ENCODE measurements at places on chromosomes 3 and 15.

- DNase-seq, result no peak
These were observed 9.2 kb upstream of the TGM5 start for GRCh38 chr15:43275740-43276562.

DNA sequence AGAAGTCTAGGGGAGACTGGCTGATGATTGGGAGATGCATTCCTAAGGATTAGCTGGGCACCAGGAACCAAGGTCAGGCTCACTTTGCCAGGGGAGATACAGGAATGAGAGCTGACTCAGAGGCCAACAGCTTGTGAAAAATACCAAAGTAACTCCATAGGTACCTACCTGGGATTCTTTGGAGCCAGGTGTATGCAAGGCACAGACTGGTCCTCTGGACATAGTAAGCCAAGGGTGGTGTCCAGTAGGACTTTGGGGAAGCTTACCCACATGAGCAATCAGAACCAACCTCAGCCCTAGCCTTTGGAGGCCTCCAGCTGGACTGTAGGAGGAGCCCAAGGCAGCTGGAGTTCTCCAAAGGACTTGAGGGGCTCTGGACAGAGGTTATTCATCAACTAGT is 47.5 kb downstream of the CRYGS start:
- DNase-seq, result no peak

DNA sequence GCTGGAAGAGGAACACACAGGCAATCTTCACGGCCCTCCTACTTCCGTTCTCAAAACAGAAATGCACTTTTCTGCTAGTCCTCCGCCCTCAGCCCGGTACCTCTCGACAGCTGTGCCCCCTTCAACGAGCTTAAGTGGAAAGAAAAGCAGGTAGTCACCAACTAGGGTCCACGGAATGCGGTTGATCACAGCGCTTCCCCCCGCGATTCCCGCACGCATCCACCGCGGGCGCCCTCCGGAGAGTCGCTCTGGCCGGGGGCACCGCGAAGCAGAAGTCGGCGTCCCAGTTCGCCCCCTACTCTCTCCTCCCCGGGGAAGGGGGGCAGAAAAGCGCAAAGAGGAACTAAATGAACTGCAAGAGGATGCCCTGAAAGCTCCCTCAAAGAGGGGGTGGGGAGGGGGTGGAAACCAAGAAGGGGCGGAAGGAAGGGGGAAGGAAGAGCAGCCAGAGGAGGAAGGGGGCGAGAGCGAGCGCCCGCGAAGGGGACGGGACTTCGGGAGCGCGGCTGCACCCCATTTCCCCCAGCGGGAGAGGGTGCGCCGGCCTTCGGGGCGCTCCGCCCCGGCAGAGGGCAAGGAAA is 738 bp downstream of the ACAP2 start:
- DNase-seq, result peak; percentile 10

GRCh38 chr15:38463893-38464292 is 10.0 kb downstream of the FAM98B start:
- DNase-seq, result no peak

- no peak for DNase-seq
These were observed 17.7 kb downstream of the FOXB1 start for GRCh38 chr15:60021589-60022378.

DNA sequence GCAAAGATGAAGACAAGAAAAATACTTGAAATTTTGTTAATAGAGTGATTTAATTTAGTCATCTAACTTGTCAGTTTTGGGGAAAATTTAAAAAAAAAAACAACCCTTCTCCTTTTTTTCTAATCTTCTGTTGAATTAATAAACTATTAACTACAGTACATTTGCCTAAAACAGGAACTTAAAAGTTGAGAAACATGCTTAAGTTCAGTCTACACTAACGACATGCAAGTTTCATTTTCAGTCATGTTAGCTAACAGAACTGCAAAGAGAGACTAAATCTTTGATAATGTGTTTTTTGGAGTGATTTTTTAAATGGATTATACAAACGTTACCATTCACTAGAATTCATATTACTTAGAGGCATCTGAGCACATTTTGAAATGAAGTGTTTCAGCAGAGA is 71.9 kb upstream of the MBNL1 start:
- no peak for DNase-seq

DNA sequence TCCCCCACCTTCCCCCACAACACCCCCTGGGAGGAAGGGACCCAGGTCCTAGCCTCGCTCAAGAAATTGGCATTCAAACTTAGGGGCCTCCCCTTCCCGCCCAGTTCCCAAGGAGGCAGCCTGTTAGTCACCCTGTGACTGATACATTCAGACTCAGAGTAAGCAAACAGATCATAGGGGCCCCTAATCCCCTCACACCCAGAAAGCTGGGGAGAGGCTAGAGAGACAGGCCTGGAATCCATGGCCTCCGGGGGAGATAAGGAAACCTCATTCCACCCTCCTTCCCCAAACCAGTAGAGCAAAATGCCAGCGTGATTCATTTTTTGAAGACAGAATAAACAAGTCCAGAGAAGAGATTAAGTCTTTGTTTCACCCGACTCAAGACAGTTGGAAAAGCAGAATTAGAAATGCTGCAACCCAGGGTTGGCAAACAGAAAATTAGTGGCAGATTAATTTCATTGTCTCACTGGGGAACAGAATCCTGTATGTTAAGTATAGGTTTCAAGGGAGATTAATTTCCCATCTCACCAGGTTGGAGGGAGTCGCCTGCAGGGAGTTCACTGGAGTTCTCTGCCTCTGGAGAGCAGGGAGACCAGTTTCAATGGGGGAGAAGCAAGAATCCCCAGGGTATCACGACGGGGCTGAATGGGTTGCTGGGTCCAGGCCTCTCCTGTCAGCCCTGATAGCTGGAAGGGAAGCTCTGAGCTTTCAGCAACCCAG is 268.3 kb downstream of the UACA start:
- no peak for DNase-seq

GRCh38 chr3:110593749-110594148 is 477.9 kb upstream of the NECTIN3 start:
- no peak for DNase-seq

Data from cerebellum (tissue), 4 donors.